Stimulated activated CD4-positive, alpha-beta T cell treated with anti-CD3 and anti-CD28 coated beads, Interleukin-4, amount 100 ng/mL, for 48 hours (primary cell): ENCODE measurements at places on chromosomes 5 and 9.
A peak's percentile ranks its signal among the peaks of the same experiment; 100 is the strongest.

GRCh38 chr5:138418444-138418843 lies 20.4 kb upstream of the REEP2 start:
- DNase-seq, result no peak

DNA sequence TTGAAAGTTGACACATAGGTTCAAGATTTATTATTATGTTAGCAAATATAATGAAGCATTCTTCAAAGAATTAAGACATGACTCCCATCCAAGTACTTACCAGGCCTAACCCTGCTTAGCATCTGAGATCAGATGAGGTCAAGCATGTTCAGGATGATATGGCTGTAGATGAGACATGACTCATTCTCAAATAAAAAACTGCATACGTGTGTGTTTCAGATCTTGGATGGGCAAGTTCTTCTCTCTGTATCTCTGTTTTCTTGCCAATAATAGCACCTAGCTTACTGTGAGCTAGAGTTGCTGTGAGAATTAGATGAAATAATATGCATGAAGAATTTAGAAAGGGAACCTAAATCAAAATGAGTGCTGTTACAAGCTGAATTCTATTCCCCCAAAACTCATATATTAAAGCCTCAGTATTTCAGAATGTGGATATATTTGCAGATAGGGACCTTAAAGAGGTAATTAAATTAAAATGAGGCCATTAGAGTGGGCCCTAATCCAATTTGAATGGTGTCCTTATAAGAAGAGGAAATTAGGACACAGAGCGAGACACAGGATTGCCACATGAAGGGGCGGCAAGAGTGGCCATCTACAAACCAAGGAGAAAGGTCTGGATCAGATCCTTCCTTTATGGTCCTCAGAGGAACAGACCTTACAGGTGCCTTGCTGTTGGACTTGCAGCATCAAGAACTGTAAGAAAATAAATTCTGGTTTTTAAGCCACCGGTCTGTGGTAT lies 146.2 kb downstream of the MARCHF11 start:
- no peak for DNase-seq

- DNase-seq, result no peak
Observed at GRCh38 chr5:5315068-5315980, 107.2 kb upstream of the ICE1 start.

GRCh38 chr5:171644536-171644935 lies 141.1 kb upstream of the SMIM23 start:
- DNase-seq, result no peak

GRCh38 chr5:164094291-164094690 lies 588.9 kb downstream of the MAT2B start:
- DNase-seq, result no peak

DNA sequence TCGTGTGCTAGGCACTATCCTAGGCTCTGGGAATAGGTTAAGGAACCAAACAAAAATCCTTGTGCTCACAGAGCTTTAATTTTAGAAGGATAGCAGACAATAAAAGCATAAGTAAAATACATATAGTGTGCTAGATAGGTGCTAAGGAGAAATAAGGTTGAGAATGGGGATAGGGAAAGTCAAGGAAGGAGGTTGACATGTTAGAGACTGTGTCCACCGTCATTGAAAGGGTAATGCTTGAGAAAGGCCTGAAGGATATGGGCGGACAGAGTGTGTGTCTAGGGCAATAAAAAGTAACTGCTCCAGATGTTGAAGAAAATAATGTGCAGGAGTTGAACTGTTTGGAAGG lies 482 bp upstream of the TDRD7 start:
- DNase-seq, result no peak

- no peak for DNase-seq
Observed at GRCh38 chr5:177357459-177358351, at the start of gene RGS14. TSS of gene RGS14 (plus strand) at chr5:177357924. CDS start at chr5:177358025, 101 bp downstream.

DNA sequence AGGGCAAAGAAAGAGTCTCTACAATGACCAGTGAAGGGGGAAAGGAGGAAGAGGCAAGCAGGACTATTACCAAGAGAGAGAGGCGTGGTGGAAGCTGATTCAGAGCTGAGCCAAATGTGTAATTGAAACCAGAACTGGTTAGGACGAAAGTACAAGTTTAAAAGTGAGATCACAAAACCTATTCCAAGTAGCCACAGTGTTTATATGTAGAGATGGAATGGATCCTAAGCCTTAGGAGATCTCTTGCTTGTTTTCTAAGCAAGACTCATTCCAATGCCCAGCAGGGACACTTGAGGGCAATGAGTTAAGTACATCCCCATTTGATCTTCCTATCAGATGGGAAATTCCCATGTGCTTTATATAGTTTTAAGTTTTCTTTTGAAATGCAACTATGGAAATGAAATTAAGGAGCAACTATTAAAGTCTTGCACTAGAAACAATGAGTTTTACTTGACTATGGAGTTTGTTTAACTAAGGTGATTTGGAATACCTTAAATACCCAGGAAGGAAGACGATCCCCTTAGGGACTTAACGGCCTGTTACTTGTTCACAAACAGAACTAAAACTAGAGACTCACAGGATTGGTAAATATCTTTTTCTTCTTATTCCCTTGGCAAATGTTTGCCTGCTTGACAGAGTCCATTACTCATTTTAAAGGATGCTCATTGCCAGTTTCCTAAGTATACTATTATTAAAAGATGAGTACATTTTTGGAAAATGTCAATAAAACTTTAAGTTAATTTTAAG lies 51.1 kb upstream of the SNX2 start:
- peak; percentile 7 for DNase-seq

DNA sequence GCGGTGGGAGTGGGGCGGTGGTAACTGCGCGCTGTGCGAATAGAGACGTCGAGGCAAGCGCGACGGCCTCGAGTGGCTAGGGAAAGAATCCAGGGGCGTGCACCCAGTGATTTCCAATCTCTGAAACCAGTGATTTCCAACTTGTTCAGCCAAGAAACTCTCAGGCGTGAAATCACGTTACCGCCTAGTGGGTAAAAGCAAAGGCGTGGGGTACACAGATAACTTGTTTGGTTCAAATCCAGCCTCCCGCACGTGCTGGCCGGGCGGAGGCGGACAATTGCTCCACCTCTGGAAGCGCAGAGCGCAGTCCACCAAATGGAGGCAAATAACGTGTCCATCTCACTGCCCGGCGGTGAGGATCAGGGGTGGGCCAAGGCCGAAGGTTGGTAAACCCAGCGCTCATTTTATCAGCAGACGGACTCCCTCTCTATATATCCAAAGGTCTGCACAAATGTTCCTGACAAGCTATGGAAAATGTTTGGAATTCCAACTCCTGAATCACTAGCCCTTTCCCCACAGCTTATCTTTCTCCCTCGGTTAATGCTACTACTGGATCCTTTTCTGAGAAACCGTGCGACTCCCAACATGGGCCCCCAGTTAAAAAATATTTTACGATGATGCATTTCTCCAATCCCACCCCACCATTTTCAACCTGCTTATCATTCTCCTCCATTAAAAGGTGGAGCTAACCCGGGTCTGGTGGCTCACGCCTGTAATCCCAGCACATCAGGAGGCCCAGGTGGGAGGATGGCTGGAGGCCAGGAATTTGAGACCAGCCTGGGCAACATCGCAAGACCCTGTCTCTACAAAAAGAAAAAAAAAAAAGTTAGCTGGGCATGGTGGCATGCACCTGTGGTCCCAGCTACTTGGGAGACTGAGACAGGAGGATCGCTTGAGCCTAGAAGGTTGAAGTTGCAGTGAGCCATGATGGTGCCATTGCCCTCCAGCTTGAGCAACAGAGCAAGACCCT lies 950 bp upstream of the FNBP1 start:
- DNase-seq, result no peak

- no peak for DNase-seq
Observed at GRCh38 chr5:7794823-7795222, 56.1 kb downstream of the CFAP90 start.

DNA sequence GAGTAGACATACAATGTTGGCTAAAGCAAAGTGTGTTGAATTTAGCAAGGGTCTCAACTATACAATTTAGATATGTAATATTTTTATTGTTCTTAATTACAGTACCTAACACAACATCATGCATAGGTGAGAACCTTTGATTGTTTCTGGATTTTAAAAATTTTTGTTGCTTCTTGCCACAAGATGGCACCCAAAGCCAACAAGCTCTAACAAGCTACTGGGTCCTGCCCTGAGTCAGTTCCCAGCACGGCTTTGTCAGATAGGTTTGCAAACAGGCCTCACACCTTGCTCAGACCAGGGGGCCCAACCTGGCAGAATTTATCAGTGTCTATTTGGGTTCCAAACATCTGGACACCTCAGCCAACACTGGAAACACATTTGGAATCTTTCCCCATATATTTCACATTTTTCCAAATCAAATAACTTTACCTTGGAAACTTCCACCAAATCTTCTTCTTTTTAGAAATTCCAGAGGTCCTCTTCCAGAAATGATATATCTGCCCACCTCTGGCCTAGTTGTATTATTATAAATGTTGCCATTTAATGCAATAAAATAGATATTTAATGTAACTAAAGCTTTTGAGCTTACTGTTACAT lies 49.5 kb upstream of the EGFLAM start:
- no peak for DNase-seq

DNA sequence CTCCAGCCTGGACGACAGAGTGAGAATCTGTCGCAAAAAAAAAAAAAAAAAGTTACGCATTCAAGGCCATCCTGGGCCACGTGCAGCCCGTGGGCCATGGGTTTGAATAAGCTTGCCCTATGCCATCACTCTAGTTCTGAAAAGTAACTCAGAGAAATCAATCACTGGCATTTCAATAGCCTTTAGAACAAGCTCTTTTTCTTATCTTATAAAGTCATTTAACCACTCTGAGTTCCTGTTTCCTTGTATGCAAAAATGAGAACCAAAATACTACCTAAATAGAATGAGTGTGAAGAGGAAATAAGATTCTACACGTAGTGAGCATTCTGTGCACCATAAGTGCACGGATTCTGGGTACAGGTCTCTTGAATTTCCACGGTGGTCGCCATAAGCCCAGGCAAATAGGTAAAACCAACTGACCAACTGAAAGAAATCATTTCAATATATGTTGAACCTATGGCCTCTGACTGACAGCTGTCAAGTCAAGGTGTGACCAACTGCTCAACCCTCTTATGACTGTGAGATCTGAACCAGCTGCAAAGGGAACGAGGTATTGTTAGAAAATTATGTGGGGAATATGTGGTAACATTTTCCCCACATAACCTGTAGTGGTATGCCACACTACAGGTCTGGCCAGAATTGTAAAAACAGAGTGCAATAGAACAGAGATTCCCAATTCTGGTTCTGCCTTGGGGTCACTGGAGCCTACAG lies 143.9 kb upstream of the LHFPL2 start:
- DNase-seq, result no peak

DNA sequence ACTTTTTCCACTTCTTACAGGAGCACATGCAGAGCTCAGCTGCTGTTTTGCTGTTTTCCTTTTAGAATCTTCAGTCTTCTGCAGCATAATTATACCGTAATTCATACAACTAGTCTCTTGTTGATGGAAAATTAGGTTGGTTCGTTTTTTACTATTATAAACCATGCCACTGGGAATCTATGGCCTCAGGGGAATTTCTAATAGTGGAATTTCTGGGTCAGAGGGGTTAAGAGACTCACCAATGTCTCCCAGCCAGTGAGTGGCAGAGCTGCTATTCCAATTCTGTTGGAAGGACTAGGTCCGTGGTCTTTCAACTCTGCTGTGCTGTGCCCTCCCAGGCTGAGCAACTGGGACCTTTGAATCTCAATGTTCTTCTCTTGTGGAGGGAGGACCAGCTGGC lies 282.5 kb downstream of the ZSWIM6 start:
- no peak for DNase-seq

DNA sequence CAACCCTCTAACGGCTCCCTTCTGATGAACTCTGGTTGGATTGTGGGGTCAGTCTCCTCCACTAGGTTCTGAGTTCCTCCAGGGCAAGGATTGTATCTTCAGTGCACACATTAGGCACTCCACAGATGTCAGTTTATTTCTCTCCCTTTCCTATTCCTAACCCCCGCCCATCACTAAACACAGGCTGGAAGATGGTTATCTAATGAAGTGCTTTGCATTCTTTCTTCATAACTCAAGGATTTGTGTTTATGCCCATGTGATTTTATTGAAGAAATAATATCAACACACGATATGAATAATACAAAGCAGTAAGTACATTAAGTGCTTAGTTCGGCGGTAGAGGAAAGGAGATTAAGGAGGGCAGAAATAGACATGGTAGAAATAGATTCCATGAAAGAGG lies 4.4 kb upstream of the CREBRF start:
- no peak for DNase-seq

GRCh38 chr5:59535561-59535960 lies 358.0 kb downstream of the PDE4D start:
- DNase-seq, result no peak

- peak; percentile 71 for DNase-seq
Observed at GRCh38 chr9:96686638-96687335, 31.7 kb upstream of the PRXL2C start.

- DNase-seq, result no peak
Observed at GRCh38 chr5:169650701-169651331, 13.7 kb downstream of the DOCK2 start.

- no peak for DNase-seq
Observed at GRCh38 chr5:59856358-59856757, 37.2 kb downstream of the PDE4D start.

- DNase-seq, result no peak
Observed at GRCh38 chr5:175842951-175843793, 28.2 kb upstream of the CPLX2 start.

- no peak for DNase-seq
Observed at GRCh38 chr5:89418407-89419085, 535.6 kb upstream of the MEF2C start.

DNA sequence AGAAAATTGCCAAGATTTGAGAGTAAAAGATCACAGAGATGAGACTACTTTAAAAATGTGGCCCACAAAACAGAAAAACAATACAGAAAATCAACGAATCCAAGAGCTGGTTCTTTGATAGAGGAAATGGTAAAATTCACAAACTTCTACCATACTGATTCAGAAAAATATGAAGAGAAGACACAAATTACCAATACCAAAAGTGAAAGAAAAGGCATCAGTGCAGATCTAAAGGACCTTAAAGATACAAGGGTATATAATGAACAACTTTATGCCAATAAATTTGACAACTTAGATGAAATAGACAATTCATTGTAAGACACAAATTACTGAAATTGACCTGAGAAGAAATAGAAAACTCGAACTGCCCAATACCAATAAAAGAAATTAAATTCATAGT lies 24.4 kb upstream of the SLC1A1 start:
- DNase-seq, result no peak

GRCh38 chr5:113266227-113266912 lies 168.4 kb downstream of the TSSK1B start:
- DNase-seq, result no peak

- no peak for DNase-seq
Observed at GRCh38 chr5:33595303-33595702, 154.5 kb downstream of the TARS1 start.

GRCh38 chr9:98262056-98262455 lies 6.6 kb upstream of the TBC1D2 start:
- DNase-seq, result no peak

DNA sequence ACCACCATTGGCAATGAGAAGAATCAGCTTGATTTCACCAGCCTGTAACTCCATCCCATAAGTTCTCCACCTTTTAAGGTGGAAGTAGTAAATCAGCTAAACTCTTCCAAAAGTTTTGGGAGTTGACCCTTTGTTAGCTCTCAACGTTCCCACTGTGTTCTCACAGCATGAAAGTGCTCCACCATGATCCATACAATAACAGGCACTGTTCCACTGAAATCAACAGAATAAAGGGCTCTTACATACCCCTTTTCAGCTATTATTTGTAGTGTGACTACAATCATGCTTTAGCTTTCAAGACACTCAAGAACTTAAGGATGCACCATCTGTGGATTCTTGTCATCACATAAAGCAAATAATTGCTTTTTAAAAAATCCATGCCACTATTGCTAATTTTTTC lies 81.6 kb downstream of the PPP2R2B start:
- no peak for DNase-seq
